Articular chondrocyte of knee joint (primary cell): ENCODE measurements at places on chromosomes 7 and 10. TPM values are rescaled to one million over a fixed set of nuclear protein-coding genes. Genes with fewer than 3 reads are reported as not detected.

MUC3A gene
- not detected in 2 replicates for total RNA-seq

DDC gene
- total RNA-seq: not detected in 2 replicates

MET gene
- total RNA-seq: 62.2 and 84.0 TPM in 2 replicates

MSMB gene
- not detected in 2 replicates for total RNA-seq

FGFR2 gene
- 53.6 and 64.0 TPM in 2 replicates for total RNA-seq

KCNH2 gene
- 0.52 and 1.7 TPM in 2 replicates for total RNA-seq

OPN1SW gene
- total RNA-seq: not detected in 2 replicates

FOXI2 gene
- total RNA-seq: not detected in 2 replicates

PDCD11 gene
- total RNA-seq: 23.8 and 26.5 TPM in 2 replicates

NPSR1 gene
- not detected in 2 replicates for total RNA-seq

CLCN1 gene
- not detected in 2 replicates for total RNA-seq

IGFBP3 gene
- 24,093 and 26,004 TPM in 2 replicates for total RNA-seq

CALHM2 gene
- total RNA-seq: 81.3 and 91.3 TPM in 2 replicates

GTF2IRD1 gene
- total RNA-seq: 19.6 and 30.6 TPM in 2 replicates

MYL10 gene
- total RNA-seq: not detected in 2 replicates

AZGP1 gene
- total RNA-seq: not detected in 2 replicates

FAM180A gene
- 53.3 and 53.4 TPM in 2 replicates for total RNA-seq

SHH gene
- not detected in 2 replicates for total RNA-seq

CYP26C1 gene
- total RNA-seq: 0.11 and 0.26 TPM in 2 replicates

PLPP4 gene
- total RNA-seq: 0.13 and 0.43 TPM in 2 replicates

BTBD16 gene
- total RNA-seq: not detected in 2 replicates

ZNF804B gene
- not detected in 2 replicates for total RNA-seq

CYP26A1 gene
- total RNA-seq: not detected in 2 replicates

CALHM1 gene
- total RNA-seq: not detected in 2 replicates

FBXO24 gene
- 0.13 and 0.43 TPM in 2 replicates for total RNA-seq

AS3MT gene
- total RNA-seq: 10.2 and 12.2 TPM in 2 replicates
